ENCODE measurements at places on chromosomes 4 and X. TPM values are rescaled to one million over a fixed set of nuclear protein-coding genes. Genes with fewer than 3 reads are reported as not detected.
A peak's percentile ranks its signal among the peaks of the same experiment; 100 is the strongest.

GRCh38 chrX:25191403-25191802 lies 175.6 kb upstream of the ARX start:
- H3K4me1 ChIP-seq: no peaks in the 10 kb centered on the region
- DNase-seq: no peak
- no peaks in the 10 kb centered on the region for H3K27me3 ChIP-seq
- H3K27ac ChIP-seq: no peak overlapping the region
- no peaks in the 10 kb centered on the region for H3K36me3 ChIP-seq

- H3K27ac ChIP-seq: no peak overlapping the region
- no peaks in the 10 kb centered on the region for H3K4me1 ChIP-seq
- H3K36me3 ChIP-seq: peaks cover 10% of the 10 kb centered on the region
- H3K4me3 ChIP-seq: no peak overlapping the region
These were observed 281.3 kb downstream of the PPP3CA start for GRCh38 chr4:101065935-101066485.

- H3K36me3 ChIP-seq: no peaks in the 10 kb centered on the region
- no peak overlapping the region for H3K4me3 ChIP-seq
- no peaks in the 10 kb centered on the region for H3K4me1 ChIP-seq
- no peak overlapping the region for H3K27ac ChIP-seq
These were observed 118.7 kb upstream of the PRPS2 start for GRCh38 chrX:12672367-12673106.

Gene AVPR2
- 1.4 TPM for polyA plus RNA-seq

Gene CRMP1
- 2.1 TPM for polyA plus RNA-seq

GRCh38 chr4:155944516-155944915 lies 9.2 kb downstream of the CTSO start:
- peaks cover 26% of the 10 kb centered on the region for H3K36me3 ChIP-seq
- DNase-seq: no peak
- no peaks in the 10 kb centered on the region for H3K4me1 ChIP-seq

Gene OTC
- polyA plus RNA-seq: not detected

Gene FGB
- not detected for polyA plus RNA-seq

DNA sequence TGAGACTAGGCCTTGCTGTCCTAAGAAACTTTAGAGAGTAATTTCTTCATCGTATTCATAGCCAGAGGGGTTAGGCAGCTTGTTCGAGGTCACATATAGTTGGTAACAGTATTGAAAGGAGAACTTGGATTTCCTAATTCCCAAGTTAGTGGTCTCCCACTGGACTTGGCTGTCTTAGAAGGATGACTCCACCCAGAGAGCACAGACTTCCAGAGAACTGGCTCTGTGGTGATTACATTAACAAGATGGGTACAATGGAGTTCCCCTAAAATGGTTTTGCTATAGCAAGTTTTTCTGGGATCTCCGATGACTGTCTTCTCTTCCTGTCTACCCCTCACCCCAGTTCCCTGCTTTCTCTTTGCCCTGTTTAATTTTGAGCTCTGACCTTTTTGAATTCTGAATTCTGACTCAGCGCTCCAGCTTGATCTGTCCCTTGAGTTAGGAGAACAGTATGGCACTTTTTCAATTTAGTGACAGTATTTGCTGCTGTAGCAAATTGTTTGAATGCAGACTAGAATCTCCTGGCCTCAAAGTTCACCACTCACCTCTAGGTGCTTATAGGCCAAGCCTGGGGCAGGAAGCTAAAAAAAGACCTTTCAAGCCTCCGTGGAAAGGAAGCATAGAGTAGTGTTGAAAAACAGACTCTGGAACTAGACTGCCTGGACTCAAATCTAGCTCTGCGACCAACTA lies 6.9 kb downstream of the MSN start:
- H3K4me3 ChIP-seq: no peak overlapping the region
- H3K4me1 ChIP-seq: peaks cover 14% of the 10 kb centered on the region
- peak overlapping the region; percentile 59 for H3K27ac ChIP-seq
- no peak for DNase-seq
- no peaks in the 10 kb centered on the region for H3K36me3 ChIP-seq

- no peak overlapping the region for H3K27ac ChIP-seq
- no peak overlapping the region for H3K4me3 ChIP-seq
- H3K4me1 ChIP-seq: peaks cover 11% of the 10 kb centered on the region
- H3K36me3 ChIP-seq: no peaks in the 10 kb centered on the region
- no peaks in the 10 kb centered on the region for H3K27me3 ChIP-seq
- no peak for DNase-seq
These were observed 151.4 kb downstream of the CPEB2 start for GRCh38 chr4:15153662-15154061.

Gene PRDM8
- polyA plus RNA-seq: 2.4 TPM

- H3K4me3 ChIP-seq: no peak overlapping the region
- H3K27ac ChIP-seq: no peak overlapping the region
- no peak for DNase-seq
- H3K36me3 ChIP-seq: no peaks in the 10 kb centered on the region
These were observed 805.4 kb upstream of the GALNTL6 start for GRCh38 chr4:171007618-171008390.

- H3K27ac ChIP-seq: no peak overlapping the region
- no peaks in the 10 kb centered on the region for H3K27me3 ChIP-seq
- no peak for DNase-seq
- no peaks in the 10 kb centered on the region for H3K4me1 ChIP-seq
These were observed 22.9 kb upstream of the G3BP2 start for GRCh38 chr4:75696071-75696470.

DNA sequence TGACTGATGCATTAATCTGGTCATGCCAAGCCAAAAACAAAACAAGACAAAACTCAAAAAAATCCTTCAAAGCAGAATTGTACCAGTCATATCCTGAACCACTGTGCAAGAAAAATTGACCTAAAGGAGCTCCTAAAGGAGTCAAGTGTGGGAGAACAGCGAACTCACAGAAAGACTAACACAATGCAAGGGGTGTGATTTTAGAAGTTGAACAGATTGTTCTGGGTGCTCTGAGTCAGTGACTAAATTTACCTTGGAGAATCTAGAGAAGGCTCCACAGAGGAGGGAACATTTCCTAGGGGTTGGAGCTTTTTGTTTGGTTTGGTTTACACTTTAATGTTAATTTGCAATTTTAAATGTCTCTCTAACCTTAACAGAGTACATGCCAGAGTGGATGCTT lies 48.9 kb upstream of the PHF8 start:
- peaks cover 13% of the 10 kb centered on the region for H3K36me3 ChIP-seq
- DNase-seq: no peak
- H3K27me3 ChIP-seq: no peaks in the 10 kb centered on the region
- H3K4me1 ChIP-seq: no peaks in the 10 kb centered on the region
- no peak overlapping the region for H3K27ac ChIP-seq

GRCh38 chrX:104098151-104098808 lies 14.0 kb upstream of the ZCCHC18 start:
- H3K36me3 ChIP-seq: no peaks in the 10 kb centered on the region
- no peak overlapping the region for H3K27ac ChIP-seq
- DNase-seq: peak; percentile 87
- H3K27me3 ChIP-seq: peaks cover 10% of the 10 kb centered on the region
- no peak overlapping the region for H3K4me3 ChIP-seq
- no peaks in the 10 kb centered on the region for H3K4me1 ChIP-seq

- H3K27ac ChIP-seq: no peak overlapping the region
- no peaks in the 10 kb centered on the region for H3K27me3 ChIP-seq
These were observed 839.1 kb downstream of the GLUD2 start for GRCh38 chrX:121886557-121886956.

Gene L1CAM
- polyA plus RNA-seq: 0.76 TPM

- H3K36me3 ChIP-seq: no peaks in the 10 kb centered on the region
- no peak overlapping the region for H3K27ac ChIP-seq
- H3K4me1 ChIP-seq: peaks cover 21% of the 10 kb centered on the region
- peaks cover 100% of the 10 kb centered on the region for H3K27me3 ChIP-seq
- no peak overlapping the region for H3K4me3 ChIP-seq
- DNase-seq: peak; percentile 20
These were observed 7.3 kb downstream of the PITX2 start for GRCh38 chr4:110615353-110616237.

DNA sequence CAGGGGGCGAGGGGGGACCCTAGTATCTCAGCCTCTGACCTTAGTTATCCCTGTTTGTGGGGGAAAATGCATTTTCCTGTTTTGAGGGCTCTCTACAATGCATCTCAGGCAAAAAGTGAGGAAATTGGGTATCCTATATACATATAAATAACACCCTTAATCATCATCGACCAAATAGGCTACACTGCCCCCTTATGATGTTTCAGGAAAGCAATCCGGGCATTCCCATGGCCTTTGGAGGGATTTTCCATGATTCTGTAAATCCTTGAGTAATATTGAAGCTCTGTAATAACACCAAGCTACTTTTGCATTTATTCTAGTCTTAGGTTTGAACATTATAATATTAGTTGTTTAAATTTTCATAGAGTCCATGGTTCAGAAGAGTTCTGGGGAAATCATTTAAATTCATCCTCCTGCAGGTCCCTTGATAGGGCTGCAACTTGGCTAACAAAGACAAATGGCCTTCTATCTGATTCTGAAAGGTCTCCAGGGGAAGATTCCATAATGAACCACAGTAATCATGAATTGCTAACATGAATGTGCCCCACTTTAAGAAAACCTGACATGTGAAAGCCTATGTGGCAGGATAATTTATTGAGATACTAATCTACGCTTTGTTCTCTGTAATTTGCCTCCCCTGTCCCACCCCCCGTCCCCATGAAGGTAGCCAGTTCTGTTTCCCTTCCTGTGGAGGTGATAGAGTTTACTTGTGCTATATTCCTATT lies 91.5 kb upstream of the SCOC start:
- H3K4me1 ChIP-seq: no peaks in the 10 kb centered on the region
- no peaks in the 10 kb centered on the region for H3K27me3 ChIP-seq
- H3K4me3 ChIP-seq: no peak overlapping the region
- no peaks in the 10 kb centered on the region for H3K36me3 ChIP-seq

- no peak overlapping the region for H3K27ac ChIP-seq
- H3K4me1 ChIP-seq: peaks cover 23% of the 10 kb centered on the region
- H3K4me3 ChIP-seq: peak overlapping the region; percentile 52
These were observed 26.7 kb upstream of the FGFR3 start for GRCh38 chr4:1766106-1767060.

Gene IL13RA2
- polyA plus RNA-seq: 0.10 TPM

DNA sequence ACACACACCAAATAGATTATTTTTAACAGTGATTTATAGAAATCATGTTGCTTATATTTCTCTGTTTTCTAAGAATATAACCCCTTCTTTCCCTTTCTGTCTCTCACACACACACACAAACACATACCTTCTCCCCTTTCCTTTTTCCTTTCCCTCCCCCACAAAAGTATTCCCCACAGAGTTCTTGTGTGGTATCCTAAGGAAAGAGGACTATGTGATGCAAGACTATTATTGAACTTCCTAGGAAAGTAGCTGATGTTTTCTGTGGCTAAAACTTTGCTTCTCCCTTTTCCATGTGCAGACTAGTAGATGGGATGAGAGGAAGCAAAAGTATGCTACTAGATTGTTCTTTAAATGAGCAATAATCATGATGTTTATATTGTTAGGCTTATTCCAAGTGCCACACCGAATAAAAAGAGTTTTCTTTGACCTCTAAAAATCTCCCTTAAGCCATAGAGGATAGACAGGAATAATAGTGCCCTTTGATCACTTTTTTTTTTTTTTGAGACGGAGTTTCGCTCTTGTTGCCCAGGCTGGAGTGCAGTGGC lies 38.7 kb downstream of the CPEB2 start:
- no peak for DNase-seq
- no peaks in the 10 kb centered on the region for H3K36me3 ChIP-seq
- peaks cover 39% of the 10 kb centered on the region for H3K4me1 ChIP-seq
- H3K27ac ChIP-seq: peak overlapping the region; percentile 52
- no peaks in the 10 kb centered on the region for H3K27me3 ChIP-seq

Data from stomach (tissue), 19 donors.